Natural killer cell (primary cell): ENCODE measurements at places on chromosomes 5 and 9. TPM values are rescaled to one million over a fixed set of nuclear protein-coding genes. Genes with fewer than 3 reads are reported as not detected.

- no peak for DNase-seq
- no peak overlapping the region for H3K27ac ChIP-seq
- H3K27me3 ChIP-seq = no peaks in the 10 kb centered on the region
- H3K4me1 ChIP-seq = no peaks in the 10 kb centered on the region
- no peaks in the 10 kb centered on the region for H3K36me3 ChIP-seq
Measured at GRCh38 chr9:104232781-104233341, 138.8 kb downstream of the SMC2 start.

- no peaks in the 10 kb centered on the region for H3K27me3 ChIP-seq
- H3K36me3 ChIP-seq = no peaks in the 10 kb centered on the region
- no peaks in the 10 kb centered on the region for H3K4me1 ChIP-seq
- DNase-seq = no peak
- no peak overlapping the region for H3K4me3 ChIP-seq
Measured at GRCh38 chr5:169219961-169220360, 81.0 kb downstream of the SLIT3 start.

GRCh38 chr5:171494452-171495121 is 75.1 kb downstream of the FGF18 start:
- no peak overlapping the region for H3K27ac ChIP-seq
- DNase-seq = no peak
- H3K27me3 ChIP-seq = no peaks in the 10 kb centered on the region
- H3K36me3 ChIP-seq = no peaks in the 10 kb centered on the region
- H3K4me1 ChIP-seq = no peaks in the 10 kb centered on the region

GRCh38 chr9:32350682-32351081 is 33.8 kb upstream of the ACO1 start:
- no peaks in the 10 kb centered on the region for H3K36me3 ChIP-seq
- peak; percentile 32 for DNase-seq
- H3K4me3 ChIP-seq = no peak overlapping the region
- no peak overlapping the region for H3K27ac ChIP-seq
- no peaks in the 10 kb centered on the region for H3K27me3 ChIP-seq

DNA sequence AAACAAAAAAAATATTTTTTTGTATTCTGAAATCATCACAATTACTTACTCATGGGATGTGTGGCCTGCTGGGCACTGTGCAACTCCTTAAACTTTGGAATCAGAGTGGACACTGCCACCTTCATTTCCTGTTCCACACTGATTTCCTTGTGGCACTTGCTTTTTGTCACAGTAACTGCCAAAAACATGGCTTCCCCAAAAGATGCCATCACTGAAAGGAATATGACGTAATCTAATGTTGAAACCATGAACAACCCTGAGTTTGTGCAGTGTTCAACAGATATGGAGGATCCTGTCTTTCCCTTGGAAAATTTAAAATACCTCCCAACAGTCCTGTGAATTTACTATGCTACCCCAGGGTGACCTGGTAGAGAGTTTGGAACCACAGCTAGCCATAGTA is 12.6 kb upstream of the IL12B start:
- H3K27ac ChIP-seq = no peak overlapping the region
- H3K27me3 ChIP-seq = no peaks in the 10 kb centered on the region
- no peak for DNase-seq
- no peaks in the 10 kb centered on the region for H3K36me3 ChIP-seq

SPINK7 gene
- not detected for total RNA-seq

ANKDD1B gene
- 0.55 TPM for total RNA-seq

INPP5E gene
- total RNA-seq = 12.1 TPM

CDX1 gene
- not detected for total RNA-seq
